Activated naive CD8-positive, alpha-beta T cell treated with anti-CD3 and anti-CD28 coated beads, Interleukin-2, amount 10 ng/mL, durations not matched to agents 7 days and 5 days (primary cell): ENCODE measurements at places on chromosomes 7 and 10.
A peak's percentile ranks its signal among the peaks of the same experiment; 100 is the strongest.

DNA sequence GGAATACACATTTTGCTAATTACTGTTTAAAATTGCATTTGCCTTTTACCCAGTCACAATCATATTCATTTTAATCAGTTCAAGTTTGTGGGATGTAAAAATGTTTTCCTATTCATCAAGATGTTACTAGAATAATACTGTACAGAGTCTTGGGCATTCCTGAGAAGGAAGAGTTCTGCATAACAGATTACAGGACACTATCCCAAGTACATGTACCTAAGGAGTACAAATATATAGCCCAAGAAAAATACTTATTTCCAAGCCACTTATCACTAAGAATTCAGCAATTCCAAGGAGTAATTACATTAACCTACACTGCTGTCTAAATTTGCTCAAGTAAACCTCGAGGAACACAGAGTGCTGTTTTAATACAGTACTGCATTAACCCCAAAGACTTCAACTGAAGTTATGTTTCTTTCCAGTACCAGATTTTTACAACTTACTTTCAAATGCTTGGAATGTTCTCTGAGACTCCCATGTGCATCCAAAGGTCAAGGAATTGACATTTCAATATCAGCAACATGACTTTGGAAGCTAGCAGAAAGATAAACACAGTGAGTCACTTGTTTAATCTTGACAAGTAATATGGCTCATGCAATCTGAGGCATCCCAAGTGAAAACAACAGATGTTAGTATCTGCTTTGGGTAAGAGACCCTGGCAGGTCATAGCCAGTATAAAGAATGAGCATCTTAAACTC lies 125.4 kb upstream of the BET1 start:
- H3K27me3 ChIP-seq = peaks cover 9% of the 10 kb centered on the region
- no peaks in the 10 kb centered on the region for H3K4me1 ChIP-seq
- no peak overlapping the region for H3K27ac ChIP-seq

GRCh38 chr7:74404741-74405140 lies 49.0 kb upstream of the GTF2IRD1 start:
- no peaks in the 10 kb centered on the region for H3K36me3 ChIP-seq
- H3K27ac ChIP-seq = no peak overlapping the region
- H3K4me1 ChIP-seq = peaks cover 3% of the 10 kb centered on the region

DNA sequence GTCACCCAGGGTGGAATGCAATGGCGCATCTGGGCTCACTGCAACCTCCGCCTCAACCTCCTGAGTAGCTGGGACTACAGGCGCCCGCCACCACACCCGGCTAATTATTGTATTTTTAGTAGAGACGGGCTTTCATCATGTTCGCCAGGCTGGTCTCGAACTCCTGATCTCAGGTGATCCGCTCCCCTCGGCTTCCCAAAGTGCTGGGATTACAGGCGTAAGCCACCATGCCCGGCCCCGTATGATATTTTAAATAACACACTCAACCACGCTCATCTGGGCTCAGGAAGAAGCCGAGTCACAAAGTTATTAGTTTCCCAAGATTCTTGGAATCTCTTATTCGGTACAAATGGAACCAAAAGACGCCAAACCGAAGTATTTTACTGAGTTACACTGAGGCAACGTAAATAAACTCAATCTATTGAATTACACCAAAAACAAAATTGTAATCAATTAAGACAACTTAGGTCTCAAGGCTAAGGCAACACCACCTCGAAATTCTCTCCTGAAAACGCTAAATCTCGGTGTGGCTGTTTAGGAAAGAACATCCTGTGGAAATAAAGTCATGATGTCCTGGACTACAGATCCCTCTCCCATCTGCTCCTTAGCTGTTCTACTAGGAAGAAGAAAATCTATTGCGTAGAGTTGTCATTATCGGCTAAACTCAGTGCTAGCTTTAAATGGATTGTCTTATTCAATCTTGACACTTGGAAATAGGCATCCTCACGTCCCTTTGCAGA lies 910 bp downstream of the ARHGAP19 start:
- peaks cover 25% of the 10 kb centered on the region for H3K4me1 ChIP-seq
- no peak for DNase-seq

DNA sequence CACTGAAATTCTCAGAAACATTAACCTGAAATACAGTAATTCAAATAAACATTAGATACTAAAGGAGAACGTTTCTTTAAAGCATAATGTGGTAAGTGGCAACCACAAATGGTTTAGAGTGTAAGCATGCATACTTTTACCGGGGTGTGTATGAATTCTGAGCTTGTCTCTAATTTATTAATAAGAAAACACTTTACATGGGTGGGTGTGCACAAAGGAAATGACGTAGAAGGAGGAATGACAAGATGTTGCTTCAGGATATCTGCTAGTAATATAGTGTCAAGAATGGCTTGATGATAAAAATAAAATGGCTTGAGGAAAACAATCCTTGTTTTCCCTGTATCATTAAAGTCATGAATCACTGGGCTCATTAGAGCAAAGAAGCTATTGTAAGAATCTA lies 92.5 kb downstream of the ARL4A start:
- no peaks in the 10 kb centered on the region for H3K36me3 ChIP-seq
- H3K27me3 ChIP-seq = peaks cover 14% of the 10 kb centered on the region
- no peak for DNase-seq
- H3K4me3 ChIP-seq = no peak overlapping the region

- H3K4me3 ChIP-seq = no peak overlapping the region
- DNase-seq = no peak
- no peak overlapping the region for H3K27ac ChIP-seq
- peaks cover 6% of the 10 kb centered on the region for H3K4me1 ChIP-seq
- H3K27me3 ChIP-seq = peaks cover 17% of the 10 kb centered on the region
Observed at GRCh38 chr7:26420422-26421019, 128.9 kb downstream of the SNX10 start.

GRCh38 chr7:99375070-99375807 lies 709 bp downstream of the ARPC1B start:
- peak overlapping the region; percentile 78 for H3K27ac ChIP-seq
- peaks cover 2% of the 10 kb centered on the region for H3K27me3 ChIP-seq
- H3K4me1 ChIP-seq = peaks cover 32% of the 10 kb centered on the region

GRCh38 chr7:108611268-108611667 lies 41.6 kb downstream of the DNAJB9 start:
- H3K27ac ChIP-seq = no peak overlapping the region
- H3K36me3 ChIP-seq = no peaks in the 10 kb centered on the region
- no peaks in the 10 kb centered on the region for H3K4me1 ChIP-seq
- H3K4me3 ChIP-seq = no peak overlapping the region
- DNase-seq = no peak

GRCh38 chr10:43355749-43356371 lies 15.6 kb upstream of the FXYD4 start:
- peak overlapping the region; percentile 17 for H3K27ac ChIP-seq
- no peak overlapping the region for H3K4me3 ChIP-seq
- H3K4me1 ChIP-seq = peaks cover 11% of the 10 kb centered on the region
- no peaks in the 10 kb centered on the region for H3K36me3 ChIP-seq

DNA sequence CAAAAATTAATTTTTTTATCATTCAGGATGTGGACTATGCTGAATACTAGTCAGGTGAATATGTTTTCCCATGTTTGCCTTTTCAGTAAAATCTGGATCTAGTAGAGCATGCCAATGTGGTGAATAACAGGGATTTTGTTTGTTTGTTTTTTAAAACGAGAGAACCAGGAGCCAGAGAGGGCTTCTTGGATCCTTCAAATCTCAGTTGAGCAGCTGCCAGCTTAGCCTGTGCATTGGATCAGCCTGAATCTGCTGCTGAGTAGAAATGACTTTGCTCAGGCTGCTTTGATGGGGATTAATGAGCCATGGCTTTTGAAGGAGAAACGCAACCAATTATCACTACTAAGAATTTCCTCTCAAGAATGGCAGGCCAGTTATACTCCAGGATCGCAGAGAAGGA lies 493.8 kb downstream of the ARL4A start:
- no peaks in the 10 kb centered on the region for H3K27me3 ChIP-seq
- no peaks in the 10 kb centered on the region for H3K4me1 ChIP-seq
- H3K27ac ChIP-seq = no peak overlapping the region

DNA sequence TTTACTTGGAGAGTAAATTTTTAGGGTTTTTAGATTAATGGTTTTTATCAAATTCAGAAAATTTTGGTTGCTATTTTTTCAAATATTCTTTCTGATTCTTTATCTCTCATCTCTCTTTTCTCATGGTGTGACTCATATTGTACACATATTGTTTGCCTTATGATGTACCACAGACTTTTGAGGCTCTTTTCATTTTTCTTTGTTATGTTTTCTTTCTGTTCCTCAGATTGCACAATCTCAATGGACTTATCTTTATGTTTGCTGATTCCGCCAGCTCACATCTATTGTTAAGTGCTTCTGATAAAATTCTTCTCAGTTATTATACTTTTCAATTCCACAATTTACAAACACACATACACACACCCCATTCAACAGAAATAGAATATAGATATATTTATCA lies 168.2 kb upstream of the IGFBP3 start:
- H3K27me3 ChIP-seq = no peaks in the 10 kb centered on the region
- H3K36me3 ChIP-seq = no peaks in the 10 kb centered on the region
- no peak for DNase-seq
- H3K4me1 ChIP-seq = no peaks in the 10 kb centered on the region
- H3K4me3 ChIP-seq = no peak overlapping the region

GRCh38 chr10:60495338-60496055 lies 105.8 kb upstream of the ANK3 start:
- H3K36me3 ChIP-seq = no peaks in the 10 kb centered on the region
- H3K27ac ChIP-seq = no peak overlapping the region
- DNase-seq = no peak
- no peaks in the 10 kb centered on the region for H3K27me3 ChIP-seq
- no peaks in the 10 kb centered on the region for H3K4me1 ChIP-seq

GRCh38 chr10:79004311-79004710 lies 64.5 kb upstream of the ZMIZ1 start:
- no peak overlapping the region for H3K27ac ChIP-seq
- H3K27me3 ChIP-seq = peaks cover 5% of the 10 kb centered on the region
- no peaks in the 10 kb centered on the region for H3K36me3 ChIP-seq

DNA sequence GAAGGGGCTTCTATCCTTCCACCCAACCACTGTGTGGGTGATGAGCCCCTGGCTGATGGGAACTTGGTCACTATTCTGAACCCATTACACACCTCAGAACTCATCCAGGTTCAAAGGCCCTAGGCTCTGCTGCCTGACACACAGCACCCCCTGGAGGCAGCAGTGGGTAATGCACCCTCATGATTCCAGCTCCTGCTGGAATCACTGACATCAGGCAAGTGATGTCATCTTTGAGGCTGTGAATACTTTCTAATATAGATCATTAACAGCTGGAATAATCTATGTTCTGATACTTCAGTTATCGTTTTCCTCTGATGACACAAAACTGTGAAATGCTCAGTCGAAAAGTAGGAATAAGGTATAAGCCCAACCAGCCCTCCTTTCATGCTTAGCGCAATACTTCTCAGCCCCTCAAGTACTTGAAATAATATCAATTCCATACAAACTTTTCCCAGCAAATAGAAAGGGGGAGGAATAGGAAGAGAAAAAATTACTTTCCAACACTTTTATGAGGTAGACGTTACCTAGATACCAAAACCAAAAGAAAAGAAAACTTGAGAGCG lies 7.5 kb upstream of the RBP3 start:
- peaks cover 10% of the 10 kb centered on the region for H3K27me3 ChIP-seq
- no peak overlapping the region for H3K27ac ChIP-seq
- no peaks in the 10 kb centered on the region for H3K4me1 ChIP-seq

DNA sequence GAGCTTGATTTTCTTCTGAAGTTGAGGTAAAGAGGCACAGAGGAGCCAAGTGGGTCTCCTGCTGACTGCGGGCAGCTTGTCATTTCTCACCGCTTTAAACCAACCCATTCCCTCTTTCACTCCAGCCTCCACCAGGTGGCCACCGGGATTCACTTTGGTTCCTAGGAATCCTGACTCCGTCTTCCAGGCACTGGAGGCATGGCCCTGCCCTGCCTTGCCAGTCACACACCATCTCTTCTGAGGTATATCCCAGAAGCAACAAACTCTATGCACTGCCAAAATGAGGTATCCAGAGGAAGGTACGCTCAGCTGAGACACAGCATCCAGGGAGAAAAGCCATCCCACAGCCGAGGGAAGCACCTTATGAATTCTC lies 280.8 kb downstream of the TNS3 start:
- no peak overlapping the region for H3K27ac ChIP-seq
- DNase-seq = no peak
- no peak overlapping the region for H3K4me3 ChIP-seq
- no peaks in the 10 kb centered on the region for H3K27me3 ChIP-seq
- H3K4me1 ChIP-seq = no peaks in the 10 kb centered on the region

GRCh38 chr10:130751106-130751840 lies 560.2 kb downstream of the TCERG1L start:
- H3K27ac ChIP-seq = no peak overlapping the region
- no peaks in the 10 kb centered on the region for H3K4me1 ChIP-seq
- no peaks in the 10 kb centered on the region for H3K27me3 ChIP-seq

- H3K4me1 ChIP-seq = no peaks in the 10 kb centered on the region
- H3K36me3 ChIP-seq = no peaks in the 10 kb centered on the region
- no peak overlapping the region for H3K27ac ChIP-seq
- no peaks in the 10 kb centered on the region for H3K27me3 ChIP-seq
- DNase-seq = no peak
- no peak overlapping the region for H3K4me3 ChIP-seq
Observed at GRCh38 chr7:42091461-42092291, 145.3 kb downstream of the GLI3 start.

- no peaks in the 10 kb centered on the region for H3K27me3 ChIP-seq
- no peaks in the 10 kb centered on the region for H3K4me1 ChIP-seq
- H3K36me3 ChIP-seq = no peaks in the 10 kb centered on the region
- H3K4me3 ChIP-seq = no peak overlapping the region
Observed at GRCh38 chr7:9507290-9507689, 1073.9 kb downstream of the NXPH1 start.

DNA sequence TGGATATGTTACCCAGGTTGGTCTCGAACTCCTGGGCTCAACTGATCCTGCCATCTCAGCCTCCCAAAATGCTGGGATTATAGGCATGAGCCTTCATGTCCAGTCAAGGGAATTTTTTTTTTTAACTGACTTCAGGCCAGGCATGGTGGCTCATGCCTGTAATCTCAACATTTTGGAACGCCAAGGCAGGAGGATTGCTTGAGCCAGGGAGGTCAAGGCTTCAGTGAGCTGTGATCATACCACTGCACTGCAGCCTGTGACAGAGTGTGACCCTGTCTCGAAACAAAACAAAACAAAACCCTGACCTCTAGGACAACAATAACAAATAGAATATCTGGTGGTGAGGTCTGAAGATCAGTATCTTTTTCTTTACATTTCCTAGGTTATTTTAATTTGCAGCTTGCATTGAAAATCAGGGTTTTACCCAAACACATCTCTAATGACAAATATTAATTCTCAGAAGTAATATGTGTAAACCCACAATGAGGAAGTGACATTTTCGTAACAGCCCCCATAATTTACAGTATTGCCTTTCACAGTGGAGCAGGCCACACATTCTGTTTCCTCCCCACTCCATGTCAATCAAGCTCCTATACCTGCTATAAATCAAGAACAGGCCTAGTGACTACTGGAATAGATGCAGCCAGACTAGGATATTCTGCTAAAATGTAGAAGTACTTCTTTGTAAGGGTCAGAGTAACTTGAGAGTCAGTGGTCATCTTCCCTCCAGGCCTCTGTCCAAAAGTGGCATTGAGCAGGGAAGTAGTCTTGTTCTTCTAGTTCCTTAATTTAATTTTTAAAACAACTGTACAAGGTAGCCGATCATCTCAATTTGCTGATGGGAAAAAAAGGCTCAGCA lies 43.3 kb upstream of the ECHDC3 start:
- no peaks in the 10 kb centered on the region for H3K36me3 ChIP-seq
- no peak for DNase-seq
- H3K27me3 ChIP-seq = peaks cover 11% of the 10 kb centered on the region
- no peak overlapping the region for H3K4me3 ChIP-seq
